ENCODE measurements at places on chromosomes 12 and 14. TPM values are rescaled to one million over a fixed set of nuclear protein-coding genes. Genes with fewer than 3 reads are reported as not detected.

The KRT8 gene
- 40.1 TPM for total RNA-seq

The SDS gene
- total RNA-seq, result 0.20 TPM

The ANKS1B gene
- total RNA-seq, result 2.8 TPM

The TMEM260 gene
- total RNA-seq, result 8.9 TPM

The GZMB gene
- total RNA-seq, result 1.2 TPM

The KLHDC1 gene
- total RNA-seq, result 1.5 TPM

The STYK1 gene
- 5.7 TPM for total RNA-seq

The LRTM2 gene
- not detected for total RNA-seq

The KRT7 gene
- total RNA-seq, result 113 TPM

The SLC5A8 gene
- total RNA-seq, result not detected

The AGAP2 gene
- 0.64 TPM for total RNA-seq

The GPR132 gene
- 0.36 TPM for total RNA-seq

The LMO3 gene
- 0.24 TPM for total RNA-seq

The ZNF605 gene
- total RNA-seq, result 5.3 TPM

The CLEC2A gene
- total RNA-seq, result not detected

All from esophagus mucosa (tissue), 1 donor.